ENCODE measurements at places on chromosomes 5 and 9. TPM values are rescaled to one million over a fixed set of nuclear protein-coding genes. Genes with fewer than 3 reads are reported as not detected.
A peak's percentile ranks its signal among the peaks of the same experiment; 100 is the strongest.

The FREM1 gene
- 2.9 TPM for total RNA-seq

The PTPN3 gene
- total RNA-seq = 46.7 TPM

The FAM221B gene
- total RNA-seq = not detected

The LVRN gene
- 1.3 TPM for total RNA-seq

DNA sequence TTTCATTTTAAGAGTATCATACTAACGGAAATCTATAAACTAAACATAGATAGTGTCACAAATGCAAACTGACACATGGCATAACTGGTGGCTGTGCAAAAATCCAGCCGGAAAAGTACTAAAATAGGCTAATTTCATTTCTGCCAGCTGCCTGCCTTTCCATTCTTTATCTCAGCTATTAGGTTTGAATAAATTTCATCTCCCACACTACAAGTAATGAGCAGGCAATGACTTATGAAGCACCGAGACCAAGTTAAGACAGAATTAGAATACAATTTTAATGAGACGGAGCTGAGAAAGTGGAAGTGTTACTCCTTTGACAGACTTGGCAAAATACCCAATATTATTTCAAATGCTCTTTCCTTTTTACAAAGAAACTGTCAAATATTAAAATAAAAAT is 258.8 kb upstream of the ZNF608 start:
- DNase-seq = no peak

GRCh38 chr5:73655521-73656160 is 29.6 kb downstream of the ARHGEF28 start:
- peak; percentile 60 for DNase-seq

- DNase-seq = no peak
Measured at GRCh38 chr9:131636593-131636992, 91.3 kb downstream of the PRRT1B start.

- no peak for DNase-seq
Measured at GRCh38 chr9:107223381-107223780, 59.7 kb upstream of the RAD23B start.

- no peak for DNase-seq
Measured at GRCh38 chr5:140356853-140357725, 2.9 kb upstream of the SLC4A9 start.

- peak; percentile 94 for DNase-seq
Measured at GRCh38 chr9:35116898-35117551, 1.4 kb upstream of the ATOSB start.

DNA sequence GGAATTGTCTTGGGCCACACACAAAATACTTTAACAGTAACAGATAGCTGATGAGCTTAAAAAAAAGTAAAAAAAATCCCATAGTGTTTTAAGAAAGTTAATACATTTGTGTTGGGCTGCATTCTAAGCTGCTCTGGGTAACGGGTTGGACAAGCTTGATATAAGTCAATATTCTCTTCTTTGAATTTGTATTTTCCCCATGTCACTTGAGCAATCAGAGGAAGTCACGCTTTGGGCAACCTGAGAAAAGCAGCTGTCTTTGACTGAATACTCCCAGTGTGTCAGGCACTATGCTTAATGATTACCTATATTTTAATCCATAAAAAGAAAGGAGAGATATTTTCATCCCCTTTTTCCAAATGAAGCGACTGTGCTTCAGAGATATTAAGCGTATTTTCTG is 84.9 kb downstream of the ATP10B start:
- no peak for DNase-seq

DNA sequence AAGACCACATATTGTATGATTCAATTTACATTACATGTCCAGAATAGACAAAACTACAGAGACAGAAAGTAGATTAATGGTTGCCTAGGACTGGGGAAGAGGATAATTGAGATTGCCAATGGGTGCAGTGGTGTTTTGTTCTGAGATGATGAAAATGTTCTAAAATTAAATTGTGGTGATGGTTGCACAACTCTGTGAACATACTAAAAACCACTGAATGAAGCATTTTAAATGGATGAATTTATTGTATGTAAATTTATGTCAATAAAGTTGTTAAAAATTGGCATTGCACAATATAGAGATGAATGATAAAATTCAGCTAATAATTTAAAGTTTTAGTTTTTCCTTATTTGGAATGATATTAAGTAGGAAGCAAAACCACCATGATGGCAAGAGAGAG is 109.5 kb upstream of the NR4A3 start:
- no peak for DNase-seq

- DNase-seq = no peak
Measured at GRCh38 chr5:110289512-110289810, 437.0 kb downstream of the TMEM232 start.

DNA sequence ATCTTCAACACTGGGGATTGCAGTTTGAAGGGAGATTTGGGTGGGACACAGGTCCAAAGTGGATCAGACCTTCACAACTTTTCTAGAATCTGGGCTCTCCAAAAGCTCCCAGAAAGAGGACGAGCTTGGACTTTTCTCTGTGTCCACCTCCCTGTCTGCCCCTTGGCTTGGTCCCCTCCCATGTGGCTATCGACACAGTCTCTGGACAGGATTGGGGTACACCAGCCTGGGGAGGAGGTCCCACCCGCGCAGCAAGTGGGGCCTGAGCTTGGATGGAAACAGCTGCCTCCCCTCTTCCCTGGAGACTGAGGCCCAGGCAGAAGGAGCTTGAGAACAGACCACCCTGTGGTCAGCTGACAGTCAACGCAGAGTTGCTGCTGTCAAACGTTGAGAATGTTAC is 84.6 kb upstream of the FCN1 start:
- peak; percentile 13 for DNase-seq

- DNase-seq = no peak
Measured at GRCh38 chr9:16585591-16585990, 284.9 kb downstream of the BNC2 start.

- no peak for DNase-seq
Measured at GRCh38 chr5:127810707-127811490, 107.7 kb downstream of the CCDC192 start.

Data from Right ventricle myocardium inferior (tissue), 1 donor.